ENCODE measurements at places on chromosomes 5 and 9.

DNA sequence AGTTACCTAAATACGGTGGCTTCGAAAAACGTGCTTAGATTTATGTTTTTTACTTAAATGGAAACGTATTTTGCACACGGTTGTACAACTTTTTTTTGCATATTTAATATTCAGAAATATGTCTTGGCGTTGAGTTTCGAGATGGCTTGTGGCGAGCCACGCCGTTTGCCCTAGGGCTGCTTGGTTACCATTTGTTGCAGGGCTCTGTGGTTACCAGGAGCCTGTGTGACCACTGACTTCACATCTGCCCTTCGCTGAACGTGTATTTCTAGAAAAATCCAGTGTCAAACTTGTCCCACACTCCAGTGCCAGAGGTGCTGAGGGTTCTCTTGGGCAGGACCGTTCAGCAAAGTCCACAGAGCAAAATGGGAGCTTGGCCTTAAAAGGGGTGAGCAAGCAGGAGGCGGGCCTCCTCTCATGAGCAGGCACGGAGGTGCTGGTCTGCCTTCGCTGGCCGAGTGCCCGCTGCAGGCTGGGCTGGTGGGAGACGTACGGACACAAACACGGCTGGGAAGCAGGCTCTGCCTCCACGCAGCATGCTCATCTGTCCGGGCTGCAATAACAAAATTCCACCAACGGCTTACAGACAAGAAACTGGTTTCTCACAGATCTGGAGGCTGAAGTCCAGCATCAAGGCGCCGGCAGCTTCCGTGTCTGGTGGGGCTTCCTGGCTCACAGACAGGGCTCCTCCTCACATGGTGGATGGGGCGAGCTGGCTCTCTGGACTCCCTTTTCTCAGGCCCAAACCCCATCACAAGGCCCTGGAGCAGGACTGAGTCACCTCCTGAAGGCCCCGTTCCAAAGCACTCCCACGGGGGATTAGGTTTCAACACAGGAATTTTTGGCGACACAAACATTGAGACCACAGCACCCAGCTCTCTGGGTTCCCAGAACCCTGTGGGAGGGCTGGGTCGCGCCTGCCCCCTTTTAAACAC is 5.4 kb downstream of the MRPL36 start:
- DNase-seq, result peak; percentile 93

DNA sequence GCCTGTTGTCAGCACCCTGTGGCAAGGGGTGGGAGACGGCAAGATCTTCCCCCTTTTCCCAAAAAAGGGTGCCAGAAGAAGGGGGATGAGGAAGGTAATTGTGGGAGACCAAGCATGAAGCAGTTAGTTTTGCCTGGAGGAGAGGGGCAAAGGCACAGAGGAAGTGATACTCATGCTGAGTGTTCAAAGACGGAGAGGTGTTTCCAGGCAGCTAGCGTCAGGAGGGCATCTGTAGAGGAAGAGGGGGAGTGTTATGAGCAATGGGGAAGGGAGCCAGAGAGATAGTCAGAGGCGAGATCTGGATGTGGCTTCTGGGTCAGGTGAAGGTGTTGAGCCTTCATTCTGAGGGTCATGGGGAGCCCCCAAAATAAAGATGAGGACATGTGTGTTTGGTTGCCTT is 26.9 kb upstream of the ADAM19 start:
- DNase-seq, result peak; percentile 94

- peak; percentile 54 for DNase-seq
These were observed 1.0 kb downstream of the NIPSNAP3A start for GRCh38 chr9:104748359-104749031.

DNA sequence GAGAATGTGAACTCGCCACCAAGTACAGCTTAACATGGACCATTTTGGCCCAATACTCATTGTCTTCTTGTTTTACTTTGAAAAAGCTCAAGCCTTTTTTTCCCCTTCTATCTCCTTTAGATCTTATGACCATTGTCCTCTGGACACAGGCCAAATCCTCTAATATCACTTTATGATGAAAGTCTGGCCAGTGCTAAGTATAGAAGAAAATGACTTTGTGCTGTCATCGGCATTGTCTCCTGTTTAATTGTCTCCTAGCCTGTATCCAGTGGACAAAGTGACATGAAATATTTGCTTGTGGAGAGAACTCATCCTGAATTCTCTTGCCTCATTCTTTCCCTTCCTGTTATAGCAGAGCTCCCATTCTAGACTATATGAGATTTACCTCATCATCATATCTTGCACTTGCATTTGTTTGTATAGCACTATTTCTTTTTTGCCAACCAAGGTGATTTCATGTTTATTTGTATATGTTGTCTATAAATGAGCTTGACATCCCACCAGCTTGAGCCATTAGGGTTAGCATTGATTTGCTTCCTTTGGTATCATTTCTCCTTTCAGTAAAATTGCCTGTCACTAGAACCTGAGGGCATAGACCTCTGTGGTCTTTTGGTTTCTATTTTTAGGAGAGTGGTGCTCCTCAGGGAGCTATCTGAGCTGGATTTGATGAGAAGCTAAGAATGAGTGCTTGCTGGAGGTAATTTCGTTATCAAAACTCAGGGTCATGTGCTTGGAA is 18.8 kb upstream of the TNFAIP8 start:
- DNase-seq, result no peak

GRCh38 chr9:87115785-87116184 is 168.5 kb upstream of the GAS1 start:
- DNase-seq, result no peak

GRCh38 chr9:76373173-76373783 is 20.9 kb downstream of the RFK start:
- DNase-seq, result peak; percentile 8

GRCh38 chr9:94811074-94811473 is 84.6 kb downstream of the AOPEP start:
- DNase-seq, result no peak

GRCh38 chr9:117596678-117597077 is 107.5 kb upstream of the TLR4 start:
- DNase-seq, result no peak

DNA sequence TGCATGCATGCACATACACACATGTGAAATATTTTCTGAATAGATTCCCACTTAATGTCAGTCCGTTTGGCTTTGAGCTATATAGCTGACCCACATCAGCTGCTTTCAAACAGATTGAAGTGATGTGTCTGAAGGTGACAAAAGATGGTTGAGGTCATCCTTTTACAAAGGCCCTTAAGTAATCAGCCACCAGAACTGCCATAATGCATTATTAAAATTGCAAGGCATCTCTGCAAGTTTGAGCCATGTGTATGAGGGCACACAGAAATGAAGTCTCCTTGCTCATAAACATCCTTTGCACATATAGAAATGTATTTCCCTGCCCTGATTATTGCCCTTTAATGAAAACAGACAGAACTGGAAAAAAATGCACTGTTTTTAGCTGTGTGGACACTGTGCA is 1043.0 kb upstream of the C9orf72 start:
- no peak for DNase-seq

DNA sequence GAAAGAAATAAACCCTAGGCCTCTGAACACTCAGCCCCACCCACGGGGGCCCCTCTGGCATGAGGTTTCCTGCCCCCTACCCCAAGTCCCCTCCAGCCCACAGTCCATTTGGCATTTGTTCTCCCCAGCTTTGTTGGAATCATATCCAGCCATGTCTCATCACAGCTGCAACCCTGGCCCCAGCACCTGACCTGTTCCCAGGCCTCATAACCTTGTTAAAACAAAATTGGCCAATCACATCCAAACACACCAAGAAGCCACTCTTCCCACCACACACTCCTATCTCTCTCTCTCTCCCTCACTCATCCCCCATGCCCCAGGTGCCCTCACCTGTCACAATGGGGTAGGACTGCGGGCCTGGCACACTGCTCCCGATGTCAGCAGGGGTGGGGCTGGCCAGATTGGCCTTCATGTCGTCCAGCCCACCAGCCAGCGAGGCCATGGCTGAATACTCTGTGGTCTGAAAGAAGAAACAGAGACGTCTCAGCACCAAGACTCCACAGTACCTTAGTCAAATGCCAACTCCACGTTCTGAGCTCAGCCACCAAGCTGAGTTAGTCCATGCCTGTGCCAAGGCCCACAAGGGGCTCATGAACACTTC is 110.9 kb downstream of the PAX5 start:
- no peak for DNase-seq

DNA sequence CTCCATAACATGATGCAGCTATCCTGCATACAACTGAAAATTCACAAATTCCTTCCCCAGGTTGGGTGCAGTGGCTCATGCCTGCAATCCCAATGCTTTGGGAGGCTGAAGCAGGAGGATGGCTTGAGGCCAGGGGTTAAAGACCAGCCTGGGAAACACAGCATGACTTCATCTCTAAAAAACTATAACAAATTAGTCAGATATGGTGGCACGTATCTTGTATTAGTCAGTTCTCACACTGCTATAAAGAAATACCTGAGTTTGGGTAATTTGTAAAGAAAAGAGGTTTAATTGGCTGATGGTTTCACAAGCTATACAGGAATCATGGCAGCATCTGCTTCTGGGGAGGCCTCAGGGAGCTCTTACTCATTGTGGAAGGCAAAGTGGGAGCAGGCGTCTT is 56.4 kb upstream of the DAPK1 start:
- peak; percentile 29 for DNase-seq
